ENCODE measurements at places on chromosomes 13 and 19.
A peak's percentile ranks its signal among the peaks of the same experiment; 100 is the strongest.

DNA sequence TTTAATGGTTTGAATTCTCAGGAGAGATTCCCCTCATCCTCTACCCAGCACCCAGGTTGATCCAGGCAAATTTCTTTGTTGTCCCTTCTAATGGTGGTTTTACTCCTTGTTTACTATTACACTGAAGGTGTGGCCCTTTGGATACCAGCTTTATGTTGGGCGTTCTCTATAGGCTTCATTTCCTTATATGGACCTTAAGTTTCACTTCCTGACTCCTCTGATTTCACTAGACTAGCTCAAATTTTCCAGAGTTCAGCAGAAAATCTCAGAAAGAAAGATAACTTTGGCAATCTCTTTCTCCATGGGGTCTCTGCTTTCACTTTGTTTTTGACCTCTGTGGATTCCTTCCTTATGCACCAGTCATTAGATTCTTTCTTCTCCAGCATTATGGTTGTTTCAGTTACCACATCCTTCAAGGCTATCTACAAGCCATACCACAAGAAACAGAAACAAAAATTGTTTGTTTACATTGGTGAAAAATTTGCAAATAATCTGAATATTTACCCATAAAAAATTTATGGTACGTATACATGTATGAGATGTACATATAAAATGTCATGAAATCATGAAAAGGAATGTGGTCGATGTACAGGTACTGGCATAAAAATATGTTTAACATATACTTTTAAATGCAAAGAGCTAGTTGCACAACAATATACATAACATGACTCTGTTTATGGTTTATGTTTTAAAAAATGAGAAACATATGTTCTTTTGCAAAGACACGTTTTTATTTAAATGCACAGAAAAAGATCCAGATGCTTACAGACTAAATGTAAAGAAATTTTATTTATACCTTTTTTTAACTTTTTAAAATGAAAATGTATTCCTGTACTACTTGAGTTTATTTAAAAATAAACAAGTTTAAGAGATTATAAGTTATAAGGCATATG is 212.6 kb downstream of the LACC1 start:
- no peak for DNase-seq

GRCh38 chr19:32581705-32582179 is 752 bp downstream of the PDCD5 start:
- DNase-seq, result no peak

GRCh38 chr13:28136916-28137315 is 1.4 kb upstream of the PAN3 start:
- DNase-seq, result no peak

GRCh38 chr13:112803422-112803821 is 113.6 kb downstream of the ATP11A start:
- no peak for DNase-seq

DNA sequence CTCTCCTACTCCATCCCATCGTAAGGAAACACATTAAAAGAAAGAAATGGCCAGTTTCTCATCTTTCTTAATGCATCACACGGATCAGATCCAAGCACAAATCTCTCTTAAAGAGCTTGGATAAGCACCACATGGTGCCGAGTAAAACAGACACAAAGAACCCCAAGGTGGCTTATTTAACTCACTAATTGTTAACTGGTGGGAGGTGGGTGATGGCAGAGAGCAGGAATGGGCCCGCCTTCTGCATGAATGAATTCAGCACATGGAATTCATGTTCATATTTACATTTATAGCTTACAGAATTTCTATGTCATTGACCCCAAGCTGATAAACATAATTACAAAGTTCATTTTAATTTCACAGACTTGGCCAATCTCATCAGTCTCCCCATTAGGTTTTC is 89.9 kb downstream of the MZT1 start:
- DNase-seq, result no peak

- no peak for DNase-seq
Measured at GRCh38 chr19:54451331-54451871, 2.4 kb downstream of the LENG8 start.

GRCh38 chr19:12667731-12668302 is 1.2 kb downstream of the WDR83 start:
- no peak for DNase-seq

DNA sequence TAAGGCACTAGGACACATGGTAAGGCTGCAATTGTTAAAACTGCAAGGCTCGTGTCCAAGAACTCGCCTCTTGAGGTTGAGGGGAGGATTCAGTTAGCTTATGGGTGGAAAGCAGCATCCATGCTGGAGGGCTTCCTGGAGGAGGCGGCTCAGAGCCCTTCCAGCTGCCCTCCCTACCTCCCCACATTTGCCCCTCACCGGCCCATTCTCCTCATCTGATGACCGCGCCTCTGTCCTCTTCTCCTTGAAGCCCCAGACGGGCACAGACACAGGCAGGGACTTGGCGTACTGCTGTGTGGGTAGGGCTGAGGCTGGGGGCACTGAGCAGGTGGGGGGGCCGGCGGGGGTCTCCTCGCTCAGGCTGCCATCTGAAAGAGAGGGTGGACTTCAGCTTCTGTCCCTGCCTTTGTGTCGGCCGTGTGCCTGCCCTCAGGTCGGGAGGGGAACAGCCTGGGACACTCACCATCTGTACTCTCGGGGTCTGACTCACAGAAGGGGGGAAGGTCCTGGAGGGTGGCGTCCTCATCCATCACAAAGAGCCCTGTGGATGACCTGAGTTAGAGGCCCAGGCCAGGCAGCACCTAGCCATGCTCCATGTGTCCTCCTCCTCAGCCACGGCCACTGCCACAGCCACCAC is 4.1 kb upstream of the PNKP start:
- no peak for DNase-seq

DNA sequence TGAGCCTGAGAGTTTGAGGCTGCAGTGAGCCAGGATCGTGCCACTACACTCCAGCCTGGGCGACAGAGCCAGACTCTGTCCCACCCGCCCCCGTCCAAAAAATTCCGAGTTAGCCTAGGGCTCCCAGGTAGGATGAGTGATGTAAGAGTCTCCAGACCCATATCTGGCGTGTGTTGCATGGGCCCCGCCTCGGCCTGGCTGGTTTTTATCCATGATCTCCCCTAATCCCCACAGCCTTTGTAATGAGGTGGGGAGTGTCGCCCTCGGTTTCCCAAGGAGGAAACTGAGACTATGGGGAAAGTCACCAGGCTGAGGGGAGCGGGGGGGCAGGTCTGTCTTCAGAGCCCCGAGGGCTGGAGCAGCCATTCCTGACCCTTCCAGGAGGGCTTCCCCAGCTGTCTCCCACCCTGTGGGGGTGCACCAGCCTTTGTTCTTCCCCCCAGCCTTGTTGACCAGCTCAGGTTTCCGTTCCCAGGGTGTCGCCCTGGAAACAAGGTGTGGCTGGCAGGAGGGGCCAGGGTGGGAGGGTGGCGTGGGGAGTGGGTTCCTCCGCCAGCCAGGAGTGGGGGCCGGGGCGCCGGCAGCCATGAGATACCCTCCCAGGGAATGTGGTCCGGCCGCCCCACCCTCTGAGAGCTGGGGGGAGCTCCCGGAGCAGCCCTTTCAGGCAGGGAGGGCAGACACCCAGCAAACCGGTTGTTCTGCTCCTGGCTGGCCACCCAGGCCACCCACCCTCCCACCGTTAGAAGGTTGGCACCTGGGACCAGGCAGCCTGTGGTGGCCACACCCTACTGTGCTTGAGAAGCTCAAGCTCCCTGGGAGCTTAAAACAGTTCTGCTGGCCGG is 11.5 kb downstream of the MYH14 start:
- peak; percentile 63 for DNase-seq

DNA sequence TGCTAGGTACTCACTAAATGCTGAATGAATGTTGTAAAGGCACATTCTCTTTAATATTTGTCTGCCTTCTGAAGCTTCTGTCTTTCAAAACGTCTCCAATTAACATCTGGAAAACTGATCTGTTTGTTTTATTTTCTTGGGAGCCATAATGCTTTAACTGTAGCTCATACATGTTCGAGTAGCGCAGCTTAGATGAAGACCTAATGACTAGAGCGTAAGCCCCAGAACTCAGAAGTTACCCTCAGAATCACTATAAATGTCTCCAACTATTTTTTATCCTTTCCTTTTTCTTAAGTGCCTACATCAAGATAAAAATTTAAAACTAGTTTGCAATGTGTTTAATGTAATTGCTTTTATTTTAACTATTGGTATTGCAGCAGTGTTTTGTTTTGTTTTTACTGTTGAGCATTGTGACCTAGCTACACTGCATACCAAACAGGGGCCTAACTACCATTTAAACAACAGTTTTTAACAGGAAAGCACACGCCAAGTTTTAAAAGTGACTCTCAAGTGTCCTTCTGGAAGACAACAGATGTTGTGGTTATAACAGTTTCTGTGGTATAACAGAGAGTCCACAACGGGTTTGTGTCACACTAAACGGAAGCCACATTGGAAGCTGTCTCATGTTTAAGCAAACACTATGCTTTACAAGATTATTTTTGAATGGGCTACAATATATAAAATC is 42.0 kb downstream of the MRPL57 start:
- DNase-seq, result no peak

- DNase-seq, result no peak
Measured at GRCh38 chr13:73496711-73497110, 437.9 kb downstream of the KLF5 start.

- no peak for DNase-seq
Measured at GRCh38 chr19:6210721-6211600, 68.8 kb downstream of the MLLT1 start.

- no peak for DNase-seq
Measured at GRCh38 chr13:23690668-23691067, 120.5 kb downstream of the TNFRSF19 start.

Data from DMS153 (cell line).